Fibroblast of upper back skin (primary cell): ENCODE measurements at places on chromosomes 16 and 17.

DNA sequence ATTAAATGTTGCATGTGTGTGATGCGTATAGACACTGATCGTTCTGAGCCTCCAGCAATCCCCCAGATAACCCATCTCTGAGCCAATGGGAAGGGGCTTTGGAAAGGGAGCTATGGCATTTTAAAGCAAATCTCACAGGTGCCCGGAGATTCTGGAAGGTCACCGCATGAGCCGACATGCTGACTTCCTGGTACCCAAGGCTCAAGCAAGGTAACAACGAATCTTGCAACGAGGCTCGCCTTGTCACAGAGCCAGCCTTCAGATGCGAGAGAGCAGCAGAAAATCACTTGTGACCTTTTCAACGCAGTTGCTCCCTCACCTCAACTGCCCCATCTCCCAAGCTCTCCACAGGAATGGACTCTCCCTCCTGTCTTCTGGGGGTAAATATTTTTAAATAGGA lies 154.8 kb upstream of the CDH5 start:
- DNase-seq = no peak

DNA sequence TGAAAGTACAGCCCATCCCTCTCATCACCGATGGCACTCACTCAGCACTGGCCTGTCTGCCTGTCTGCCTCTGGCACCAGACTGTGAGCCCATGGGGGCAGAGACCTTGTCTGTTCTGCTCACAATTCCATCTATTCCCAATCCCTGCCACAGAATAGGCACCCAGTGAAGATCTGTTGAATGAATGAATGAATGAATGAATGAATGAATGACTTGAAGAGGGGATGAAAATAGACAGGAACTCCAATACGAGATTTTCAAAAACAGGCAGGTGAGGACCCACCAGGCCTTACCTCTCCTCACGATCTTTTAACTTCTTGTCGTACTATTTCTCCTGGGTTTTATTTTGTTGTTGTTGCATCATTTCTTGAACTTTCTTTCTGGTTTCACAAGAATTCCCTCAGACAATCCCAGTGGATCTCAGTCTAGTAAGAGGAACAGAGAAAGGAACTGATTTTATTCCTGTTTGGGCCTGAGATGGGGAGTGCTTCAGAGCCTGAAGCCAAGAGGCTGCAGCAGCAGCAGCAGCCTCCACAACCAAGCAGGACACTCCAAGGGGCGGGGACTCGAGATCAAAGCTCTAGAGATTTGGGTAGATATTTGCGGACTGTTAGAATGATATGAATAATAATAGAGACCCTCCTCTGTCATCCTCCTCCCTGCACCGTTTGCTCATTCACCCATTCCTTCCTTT lies 17.7 kb downstream of the KRT9 start:
- DNase-seq = peak; percentile 43

DNA sequence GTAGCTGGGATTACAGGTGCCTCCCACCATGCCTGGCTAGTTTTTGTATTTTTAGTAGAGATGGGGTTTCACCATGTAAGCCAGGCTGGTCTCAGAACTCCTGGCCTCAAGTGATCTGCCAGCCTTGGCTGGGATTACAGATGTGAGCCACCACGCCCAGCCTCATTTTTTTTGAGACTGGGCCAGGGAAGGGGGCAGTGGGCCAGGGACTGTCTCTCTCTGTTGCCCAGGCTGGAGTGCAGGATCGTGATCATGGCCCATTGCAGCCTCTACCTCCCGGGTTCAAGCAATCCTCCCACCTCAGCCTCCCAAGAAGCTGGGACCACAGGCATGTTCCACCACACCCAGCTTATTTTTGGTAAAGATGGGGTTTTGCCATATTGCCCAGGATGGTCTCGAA lies 16.0 kb downstream of the RSL1D1 start:
- DNase-seq = no peak

GRCh38 chr16:72677662-72678447 lies 370.1 kb downstream of the ZFHX3 start:
- peak; percentile 75 for DNase-seq

GRCh38 chr17:40952154-40952553 lies 14.6 kb downstream of the KRT39 start:
- DNase-seq = no peak

DNA sequence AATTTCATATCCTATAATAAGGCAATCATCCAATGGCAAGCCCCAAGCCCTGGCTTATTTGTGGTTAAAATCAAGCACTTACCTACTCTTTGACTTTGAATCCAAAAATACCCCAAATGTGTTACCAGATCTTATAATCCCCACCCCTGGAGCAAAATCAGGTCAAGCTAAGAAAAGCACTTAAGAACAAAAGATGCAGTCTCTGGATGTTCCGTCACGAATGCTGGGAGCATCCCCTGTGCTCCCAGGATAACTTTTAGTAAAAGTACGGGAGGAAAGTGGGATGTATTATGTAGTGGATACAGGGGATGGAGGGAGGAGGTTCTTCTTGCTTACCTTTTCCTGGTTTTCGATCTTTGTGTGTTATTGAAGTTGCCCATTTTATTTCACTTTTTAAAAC lies 29.5 kb downstream of the SHISA9 start:
- DNase-seq = no peak

- peak; percentile 34 for DNase-seq
Measured at GRCh38 chr16:70267516-70267915, 15.8 kb upstream of the EXOSC6 start.

DNA sequence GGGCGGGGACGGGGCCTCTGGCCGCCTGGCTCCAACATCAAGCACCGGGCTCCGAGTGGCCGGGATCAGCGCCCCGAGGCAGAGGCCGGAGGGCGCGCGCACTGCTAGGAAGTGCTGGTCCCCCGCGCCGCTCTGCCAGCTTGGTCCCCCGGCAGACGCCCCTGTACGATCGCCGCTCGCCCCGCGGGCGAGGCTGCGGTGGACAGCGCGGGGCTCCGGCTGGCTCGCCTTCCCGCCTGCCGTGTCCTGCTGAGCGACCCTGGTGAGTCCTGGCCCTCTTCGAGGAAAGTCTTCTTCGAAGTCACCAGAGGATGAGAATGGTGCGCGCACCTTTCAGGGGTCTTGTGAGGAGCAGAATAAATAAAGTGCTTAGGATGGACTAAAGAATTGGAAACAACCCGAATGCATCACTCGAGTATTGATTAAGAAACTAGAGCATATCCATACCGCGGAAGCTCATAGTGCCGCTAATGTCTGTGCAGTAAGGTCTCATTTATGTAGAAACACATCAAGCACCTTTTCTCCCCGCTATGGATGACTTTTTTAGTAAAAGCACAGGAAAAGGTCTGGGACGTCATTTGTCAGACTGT lies 392 bp downstream of the ZNF213 start:
- no peak for DNase-seq

- DNase-seq = no peak
Measured at GRCh38 chr16:87487361-87487924, 5.4 kb downstream of the ZCCHC14 start.

- DNase-seq = peak; percentile 59
Measured at GRCh38 chr16:30567991-30568638, 3.4 kb downstream of the ZNF688 start.

DNA sequence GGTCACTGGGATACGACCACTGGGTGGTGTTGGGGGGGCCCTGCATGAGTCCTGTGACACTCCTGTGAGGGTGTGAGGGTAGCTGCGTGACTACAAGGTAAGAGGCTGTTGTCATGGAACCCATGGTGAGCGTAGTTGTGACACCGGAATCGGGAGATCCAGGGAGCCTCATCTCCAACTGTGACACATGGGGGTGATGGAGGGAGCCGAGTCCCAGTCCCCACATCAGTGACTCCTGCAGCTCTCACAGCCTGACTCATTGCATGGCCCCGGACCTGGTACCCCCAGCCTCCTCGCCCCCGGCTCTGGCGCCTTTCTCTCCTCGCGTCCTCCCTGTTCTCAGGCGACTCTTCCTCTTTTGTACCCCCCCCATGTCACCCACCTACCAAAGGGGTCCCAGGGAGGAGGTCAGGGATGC lies 14.2 kb downstream of the CDH16 start:
- no peak for DNase-seq
